GM12865 (cell line): ENCODE measurements at places on chromosomes 12 and 14.

DNA sequence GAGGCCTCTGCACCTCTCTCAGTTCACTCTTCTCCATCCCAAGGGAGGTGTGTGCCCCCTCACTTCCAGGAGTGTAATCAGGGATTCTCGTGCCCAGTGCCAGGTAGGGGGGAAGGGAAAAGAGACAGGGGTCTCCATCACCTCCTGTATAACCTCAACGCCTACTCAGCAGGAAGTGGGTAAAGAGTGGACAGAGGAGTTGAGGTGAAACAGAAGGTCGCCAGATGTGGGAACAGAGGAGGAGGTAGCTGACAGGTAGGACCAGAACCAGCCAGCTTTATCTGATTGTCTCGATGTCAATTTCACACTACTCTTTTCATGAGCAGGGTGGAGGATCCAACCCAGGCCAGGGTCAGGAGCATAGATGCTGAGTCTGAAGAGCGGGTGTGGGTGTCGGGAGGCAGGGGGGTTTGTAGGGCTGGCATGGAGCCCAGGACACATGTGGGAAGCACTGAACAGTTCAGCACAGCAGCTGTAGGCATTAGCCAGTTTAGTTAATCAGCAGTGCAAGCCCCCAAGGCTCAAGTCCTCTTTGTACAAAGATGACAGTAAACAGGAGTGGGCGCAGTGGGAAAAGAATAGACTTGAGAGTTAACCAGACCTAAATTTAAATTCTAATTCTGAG lies 213.5 kb downstream of the PELI2 start:
- no peak for DNase-seq

- no peak for DNase-seq
Measured at GRCh38 chr14:89491711-89492381, 74.8 kb upstream of the FOXN3 start.

GRCh38 chr14:99094901-99095300 lies 177.1 kb downstream of the BCL11B start:
- no peak for DNase-seq

GRCh38 chr14:34711796-34712712 lies 2.3 kb downstream of the CFL2 start:
- no peak for DNase-seq

- no peak for DNase-seq
Measured at GRCh38 chr12:96365604-96366380, 34.4 kb downstream of the CDK17 start.

DNA sequence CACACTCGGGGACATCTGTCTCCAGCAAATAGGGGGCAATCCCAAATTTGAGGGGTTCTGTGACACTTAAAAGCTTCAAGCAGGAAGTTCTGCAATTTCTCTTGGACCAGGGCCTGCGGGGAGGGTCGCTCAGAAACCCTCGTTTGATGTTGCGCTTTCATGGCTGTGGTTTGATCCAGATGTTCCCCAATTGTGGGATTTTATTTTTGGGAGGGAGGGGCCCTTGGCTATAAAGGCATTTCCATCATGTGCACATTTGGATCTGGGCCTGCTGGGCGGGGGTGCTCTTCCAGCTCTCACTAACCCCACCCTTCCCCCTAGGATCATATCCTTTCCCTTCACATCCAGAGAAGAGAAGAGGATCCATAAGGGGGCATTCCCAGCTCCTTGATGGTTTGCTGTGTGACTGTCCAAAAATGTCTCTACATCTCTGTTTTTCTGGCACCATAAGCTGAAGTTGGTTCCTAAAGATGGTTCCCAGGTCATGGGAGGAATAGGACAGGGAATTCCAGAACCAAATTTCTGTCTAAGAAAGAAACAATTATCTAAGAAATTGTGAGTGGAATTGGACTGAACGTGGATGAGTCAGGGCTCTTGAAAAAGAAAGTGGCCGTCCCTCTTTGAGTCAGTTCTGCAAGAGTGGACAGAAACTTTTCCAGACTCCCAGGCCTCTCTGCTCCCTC lies 47.2 kb downstream of the SMUG1 start:
- DNase-seq: no peak

- DNase-seq: no peak
Measured at GRCh38 chr14:50801706-50802105, 29.3 kb downstream of the NIN start.

- DNase-seq: no peak
Measured at GRCh38 chr14:102966681-102967505, 44.4 kb downstream of the AMN start.

DNA sequence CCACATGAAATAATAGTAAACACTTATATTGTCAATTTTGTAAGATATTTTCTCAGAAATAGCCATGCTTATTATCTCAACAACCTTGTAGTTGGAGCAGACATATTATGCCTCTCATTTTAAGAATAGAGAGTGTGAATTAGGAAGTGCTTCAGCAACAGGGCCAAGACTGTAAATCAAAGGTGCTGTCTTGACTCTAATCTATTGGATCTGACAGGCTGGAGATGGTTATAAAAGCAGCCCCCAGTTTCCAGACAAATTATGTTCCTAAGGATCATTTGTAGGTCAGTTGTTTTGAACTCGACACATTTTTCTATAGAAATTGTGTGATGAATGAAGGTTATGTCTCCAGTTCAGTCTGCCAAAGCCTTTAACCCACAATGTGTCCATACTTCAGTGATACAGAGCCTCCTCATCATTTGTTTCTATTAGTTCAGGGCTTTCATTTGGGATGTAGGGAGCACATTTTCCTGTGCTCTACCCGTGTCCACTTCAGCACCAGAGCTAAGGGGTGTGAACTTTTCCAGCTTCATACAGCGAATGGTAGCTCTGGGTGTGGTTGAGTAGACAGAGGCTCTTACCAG lies 284.8 kb upstream of the FBXO33 start:
- no peak for DNase-seq

DNA sequence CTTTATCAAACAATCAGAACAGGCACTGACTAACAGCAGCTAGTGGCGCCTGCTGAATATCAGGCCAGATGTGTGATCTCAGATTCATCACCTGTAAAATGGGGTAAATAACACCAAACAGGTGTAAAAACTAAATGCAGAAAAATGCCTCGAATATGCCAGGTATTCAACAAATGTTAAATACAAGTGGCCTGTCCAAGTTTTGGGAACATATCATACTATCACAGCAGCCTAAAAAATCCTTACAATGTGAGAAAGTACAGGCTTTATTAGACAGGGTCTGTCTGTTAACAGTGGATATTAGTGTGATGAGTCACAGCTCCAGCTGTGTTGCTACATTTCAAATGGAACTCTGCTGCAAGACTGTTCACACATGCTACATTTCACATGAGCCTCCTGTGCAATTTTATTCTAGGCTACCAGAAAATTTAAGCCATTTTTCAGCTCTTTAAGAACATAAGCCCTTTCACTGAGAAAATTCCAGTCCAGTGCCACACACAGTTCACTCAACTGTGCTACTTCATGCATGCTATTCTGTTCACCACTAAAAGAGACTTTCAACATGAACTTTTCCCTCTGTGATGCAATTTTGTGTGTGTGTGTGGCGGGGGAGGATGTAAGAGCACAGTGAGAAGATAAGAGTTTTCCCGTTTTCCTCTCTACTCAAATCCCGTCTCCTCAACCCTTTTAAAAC lies 56.7 kb downstream of the MSRB3 start:
- no peak for DNase-seq

GRCh38 chr14:50875359-50876070 lies 3.7 kb downstream of the ABHD12B start:
- peak; percentile 96 for DNase-seq

- peak; percentile 48 for DNase-seq
Measured at GRCh38 chr12:56629459-56630179, 507 bp downstream of the BAZ2A start.
